ENCODE measurements at places on chromosomes 11 and 22. TPM values are rescaled to one million over a fixed set of nuclear protein-coding genes. Genes with fewer than 3 reads are reported as not detected.
A peak's percentile ranks its signal among the peaks of the same experiment; 100 is the strongest.

DNA sequence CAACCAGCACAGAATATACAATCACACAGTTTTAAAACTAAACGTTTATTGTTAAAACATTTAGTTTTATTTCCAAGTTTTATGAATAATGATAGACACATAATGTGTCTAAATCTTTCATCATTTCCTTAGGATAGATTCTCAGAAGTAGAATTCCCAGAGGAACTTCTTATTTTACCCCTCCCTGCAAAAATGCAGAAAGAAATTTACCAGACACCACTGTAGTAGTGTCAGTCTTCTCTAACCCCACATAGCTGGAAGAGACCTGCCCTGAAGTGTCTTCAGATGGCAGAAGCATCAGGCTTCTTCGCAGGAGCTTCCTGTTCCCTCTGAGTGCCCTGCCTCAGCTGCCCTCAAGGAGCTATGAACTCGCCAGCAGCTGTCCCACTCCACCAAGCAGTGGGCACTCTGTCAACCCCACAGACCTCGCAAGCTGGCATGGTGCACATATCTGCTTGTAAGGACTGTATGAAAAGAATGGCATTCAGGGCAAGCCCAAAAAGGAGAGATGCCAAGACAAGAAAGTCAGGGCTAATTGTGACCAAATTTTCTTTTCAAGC is 28.5 kb upstream of the PAK1 start:
- H3K27me3 ChIP-seq = no peaks in the 10 kb centered on the region
- H3K36me3 ChIP-seq = no peaks in the 10 kb centered on the region
- peaks cover 16% of the 10 kb centered on the region for H3K4me1 ChIP-seq
- no peak overlapping the region for H3K27ac ChIP-seq

- H3K4me3 ChIP-seq = no peak overlapping the region
- H3K4me1 ChIP-seq = peaks cover 46% of the 10 kb centered on the region
- no peak for DNase-seq
- H3K27me3 ChIP-seq = no peaks in the 10 kb centered on the region
Observed at GRCh38 chr11:34825670-34826383, 90.4 kb downstream of the APIP start.

DNA sequence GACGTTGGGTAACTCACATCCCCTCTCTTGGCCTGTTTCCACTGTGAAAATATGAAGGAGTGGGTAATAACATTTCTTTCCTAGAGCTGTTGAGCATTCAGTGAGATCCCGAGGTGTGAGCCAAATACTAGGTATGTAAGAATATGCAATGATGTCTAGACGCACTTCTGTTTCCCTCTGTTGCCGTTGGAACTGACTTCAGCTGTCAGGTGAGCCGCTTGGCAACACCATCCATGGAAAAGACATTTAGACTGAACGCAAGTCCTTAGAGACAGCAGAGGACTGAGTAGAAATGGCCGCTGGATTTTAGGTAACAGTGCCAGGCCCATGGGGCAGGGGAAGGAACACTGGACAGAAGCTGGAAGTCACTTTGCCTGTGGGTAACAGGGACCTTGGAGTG is 29.5 kb upstream of the SHANK2 start:
- no peak overlapping the region for H3K4me3 ChIP-seq
- H3K27ac ChIP-seq = no peak overlapping the region
- peaks cover under 1% of the 10 kb centered on the region for H3K4me1 ChIP-seq
- H3K36me3 ChIP-seq = no peaks in the 10 kb centered on the region

- H3K4me1 ChIP-seq = peaks cover 10% of the 10 kb centered on the region
- H3K4me3 ChIP-seq = no peak overlapping the region
- no peaks in the 10 kb centered on the region for H3K36me3 ChIP-seq
Observed at GRCh38 chr11:47398011-47398410, 10.4 kb upstream of the SLC39A13 start.

DNA sequence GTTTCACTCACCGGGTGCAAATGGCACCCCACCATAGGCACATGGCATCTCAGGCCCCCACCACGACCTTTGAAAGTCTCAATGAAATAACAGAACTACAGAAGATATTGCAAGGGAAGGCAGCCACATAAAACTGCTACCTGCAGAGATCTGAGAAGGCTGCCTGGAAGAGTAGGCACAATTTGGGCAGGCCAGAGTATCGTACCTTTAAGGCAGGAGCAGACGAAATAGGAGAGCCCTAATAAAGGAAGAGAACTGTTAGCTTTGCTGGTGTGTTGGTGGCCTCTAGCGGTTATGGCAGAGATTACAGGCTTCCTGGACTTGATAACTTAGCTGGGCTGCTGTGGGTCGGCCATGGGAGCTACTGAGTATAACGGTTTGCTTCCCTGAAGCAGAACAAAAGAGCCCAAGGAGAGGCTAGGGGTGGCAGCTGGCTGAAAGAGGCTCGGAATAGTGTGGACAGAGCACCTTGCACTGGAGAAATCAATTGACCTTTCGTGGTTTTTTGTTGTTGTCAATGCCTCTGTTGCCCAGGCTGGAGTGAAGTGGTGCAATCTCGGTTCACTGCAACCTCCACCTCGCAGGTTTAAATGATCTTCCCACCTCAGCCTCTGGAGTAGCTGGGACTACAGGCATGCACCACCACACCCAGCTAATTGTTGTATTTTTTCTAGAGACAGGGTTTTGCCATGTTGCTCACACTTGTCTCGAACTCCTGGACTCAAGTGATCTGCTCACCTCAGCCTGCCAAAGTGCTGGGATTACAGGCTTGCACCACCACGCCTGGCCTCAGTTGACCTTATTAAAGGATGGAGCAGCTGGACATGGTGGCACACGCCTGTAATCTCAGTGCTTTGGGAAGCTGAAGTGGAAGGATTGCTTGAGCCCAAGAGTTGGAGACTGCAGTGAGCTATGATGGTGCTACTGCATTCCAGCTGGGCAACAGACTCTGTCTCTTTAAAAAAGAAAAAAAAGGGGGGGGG is 4.8 kb downstream of the SDF2L1 start:
- H3K4me3 ChIP-seq = no peak overlapping the region
- H3K27ac ChIP-seq = no peak overlapping the region
- peak; percentile 32 for DNase-seq
- H3K4me1 ChIP-seq = peaks cover 17% of the 10 kb centered on the region

- H3K4me1 ChIP-seq = no peaks in the 10 kb centered on the region
- no peak overlapping the region for H3K4me3 ChIP-seq
- H3K27me3 ChIP-seq = no peaks in the 10 kb centered on the region
- no peak overlapping the region for H3K27ac ChIP-seq
- no peaks in the 10 kb centered on the region for H3K36me3 ChIP-seq
Observed at GRCh38 chr11:88813233-88813915, 252.4 kb downstream of the GRM5 start.

GRCh38 chr11:26958702-26959049 is 35.2 kb upstream of the FIBIN start:
- no peak for DNase-seq
- no peak overlapping the region for H3K27ac ChIP-seq
- H3K4me3 ChIP-seq = no peak overlapping the region
- no peaks in the 10 kb centered on the region for H3K27me3 ChIP-seq

DNA sequence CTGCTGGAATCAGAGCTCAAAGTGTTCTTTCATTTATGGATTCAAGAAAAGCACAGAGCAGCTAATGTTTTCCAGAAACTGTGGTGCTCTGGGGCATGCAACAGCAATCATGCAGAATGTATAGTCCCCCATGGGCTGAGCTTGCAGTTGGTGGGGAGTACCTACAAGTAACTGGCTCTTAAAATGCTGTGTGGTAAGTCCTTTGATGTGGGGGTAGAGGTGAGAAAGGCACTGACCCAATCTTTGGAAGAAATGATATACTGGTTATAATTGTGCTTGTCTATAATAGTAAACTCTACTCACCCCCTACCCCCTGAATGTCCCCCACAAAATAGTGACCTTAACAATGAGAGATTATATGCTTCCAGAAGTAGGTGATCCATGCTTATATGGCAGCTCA is 29.1 kb upstream of the CD44 start:
- H3K27ac ChIP-seq = no peak overlapping the region
- no peak for DNase-seq
- H3K4me1 ChIP-seq = peaks cover 32% of the 10 kb centered on the region
- no peak overlapping the region for H3K4me3 ChIP-seq

- no peaks in the 10 kb centered on the region for H3K27me3 ChIP-seq
- H3K27ac ChIP-seq = no peak overlapping the region
- no peak overlapping the region for H3K4me3 ChIP-seq
Observed at GRCh38 chr11:31636983-31637382, 127.4 kb downstream of the ELP4 start.

DNA sequence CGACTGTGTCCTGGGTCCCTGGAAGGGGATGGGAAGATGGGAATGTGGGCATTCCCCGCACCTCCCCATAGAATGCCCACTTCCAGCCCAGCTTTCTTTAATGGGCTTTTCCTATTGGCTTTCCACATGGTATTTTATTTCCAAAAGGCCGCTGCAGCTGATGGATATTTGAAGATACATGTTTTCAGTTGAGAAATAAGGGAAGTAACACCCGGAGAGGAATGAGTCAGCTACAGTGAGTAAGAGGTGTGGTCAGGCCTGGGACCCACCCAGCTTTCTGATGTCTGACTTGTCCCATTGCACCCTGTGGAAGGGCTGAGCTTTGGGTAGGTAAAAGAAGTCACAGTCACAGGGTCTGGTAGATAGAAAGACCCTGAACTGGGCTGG is 476.9 kb downstream of the MIAT start:
- DNase-seq = no peak
- no peaks in the 10 kb centered on the region for H3K27me3 ChIP-seq
- peak overlapping the region; percentile 58 for H3K27ac ChIP-seq
- H3K4me1 ChIP-seq = peaks cover 13% of the 10 kb centered on the region
- no peak overlapping the region for H3K4me3 ChIP-seq
- H3K36me3 ChIP-seq = no peaks in the 10 kb centered on the region

DNA sequence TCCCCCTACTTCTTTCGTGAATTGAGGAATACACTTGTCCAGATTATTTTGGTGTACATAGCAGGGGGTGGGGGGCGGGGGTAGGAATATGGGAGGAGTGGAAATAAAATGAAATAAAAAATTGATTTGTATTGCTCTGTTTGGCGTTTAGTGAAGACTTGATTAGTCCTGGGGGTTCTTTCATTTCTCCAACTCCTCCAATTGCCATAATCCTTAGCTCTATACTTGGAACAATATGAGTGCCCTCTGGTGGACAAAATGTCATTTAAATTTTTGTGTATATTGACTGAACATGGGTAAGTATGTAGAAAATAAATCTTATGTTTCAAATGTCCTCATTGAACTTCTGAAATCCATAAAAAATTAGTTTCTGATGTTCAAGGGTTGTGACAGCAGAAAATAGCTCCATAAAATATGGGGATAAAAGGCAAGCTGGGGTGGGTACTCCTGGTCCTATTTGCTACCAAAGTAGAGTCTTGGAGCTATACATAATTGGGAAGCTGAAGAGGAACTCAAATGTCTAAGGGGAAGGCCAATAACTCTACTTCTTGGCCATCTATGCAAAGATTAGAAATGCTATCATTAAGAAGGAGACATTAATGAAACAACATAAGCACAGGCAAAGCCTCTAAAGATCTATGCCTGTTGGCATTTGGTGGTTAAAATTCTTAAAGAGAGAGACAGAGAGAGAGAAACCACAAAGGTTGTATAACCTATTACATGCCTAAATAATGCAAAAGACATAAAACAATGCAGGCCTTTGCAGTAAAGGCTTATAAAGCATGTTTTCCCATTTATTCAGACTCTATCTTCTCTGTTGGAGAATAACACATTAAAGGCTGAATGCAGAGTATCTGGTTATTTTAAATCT is 421.6 kb downstream of the METTL15 start:
- H3K4me3 ChIP-seq = no peak overlapping the region
- no peak for DNase-seq
- H3K27me3 ChIP-seq = no peaks in the 10 kb centered on the region

DNA sequence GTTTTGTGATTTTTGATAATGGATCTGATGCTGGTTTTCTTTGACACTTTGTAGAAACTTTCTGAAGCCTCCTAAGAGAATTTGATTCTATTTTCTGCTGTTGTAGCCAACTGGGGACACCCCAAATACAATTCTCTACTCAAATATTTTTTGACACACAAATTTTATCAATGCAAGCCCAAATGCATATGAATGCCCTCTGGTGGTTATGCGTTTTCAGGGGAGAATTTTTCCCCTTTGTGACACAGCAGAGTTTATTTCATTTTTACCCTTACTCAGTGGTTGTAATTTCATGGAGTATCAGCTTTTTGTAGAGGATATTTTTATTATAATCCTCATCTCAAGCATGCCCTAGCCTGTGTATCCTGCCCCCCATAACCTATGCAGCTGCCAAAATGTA is 44.7 kb upstream of the MTMR2 start:
- DNase-seq = no peak
- no peaks in the 10 kb centered on the region for H3K36me3 ChIP-seq
- no peaks in the 10 kb centered on the region for H3K4me1 ChIP-seq
- H3K4me3 ChIP-seq = no peak overlapping the region
- no peak overlapping the region for H3K27ac ChIP-seq
- no peaks in the 10 kb centered on the region for H3K27me3 ChIP-seq

DNA sequence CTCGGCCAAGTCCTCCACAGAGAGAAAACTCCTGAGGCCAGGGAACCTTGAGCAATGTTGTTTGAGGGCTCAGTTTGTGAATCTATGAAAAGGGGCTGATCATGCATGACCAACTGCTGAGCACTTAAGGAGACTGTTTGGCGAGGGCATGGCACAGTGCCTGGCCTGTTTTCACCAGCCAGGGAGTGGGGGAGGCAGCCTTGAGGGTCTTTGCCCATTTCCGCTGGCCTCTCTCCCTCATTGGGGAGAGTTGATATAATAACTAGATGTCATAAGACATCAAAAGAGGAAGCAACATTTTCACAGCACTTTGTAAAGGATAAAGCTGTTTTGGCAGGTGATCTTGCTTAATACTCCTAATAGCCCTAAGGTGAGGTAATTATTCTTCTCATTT is 110.6 kb downstream of the TP53I11 start:
- peaks cover 30% of the 10 kb centered on the region for H3K27me3 ChIP-seq
- no peak for DNase-seq
- peaks cover 23% of the 10 kb centered on the region for H3K4me1 ChIP-seq
- H3K4me3 ChIP-seq = no peak overlapping the region
- no peak overlapping the region for H3K27ac ChIP-seq

SLC35C1 gene
- 23.6 TPM for total RNA-seq

MMP8 gene
- total RNA-seq = not detected

OR5L2 gene
- not detected for total RNA-seq

TSPAN4 gene
- total RNA-seq = 6.8 TPM

Data from esophagus squamous epithelium (tissue), 5 donors.